Vagina (tissue), 2 donors: ENCODE measurements at places on chromosomes 1 and 21.

GRCh38 chr1:62128745-62129144 is 65.9 kb upstream of the L1TD1 start:
- no peak for DNase-seq

GRCh38 chr1:54695221-54695620 is 20.4 kb upstream of the TTC4 start:
- no peak for DNase-seq

- no peak for DNase-seq
Observed at GRCh38 chr1:163866564-163866963, 544.8 kb downstream of the NUF2 start.

DNA sequence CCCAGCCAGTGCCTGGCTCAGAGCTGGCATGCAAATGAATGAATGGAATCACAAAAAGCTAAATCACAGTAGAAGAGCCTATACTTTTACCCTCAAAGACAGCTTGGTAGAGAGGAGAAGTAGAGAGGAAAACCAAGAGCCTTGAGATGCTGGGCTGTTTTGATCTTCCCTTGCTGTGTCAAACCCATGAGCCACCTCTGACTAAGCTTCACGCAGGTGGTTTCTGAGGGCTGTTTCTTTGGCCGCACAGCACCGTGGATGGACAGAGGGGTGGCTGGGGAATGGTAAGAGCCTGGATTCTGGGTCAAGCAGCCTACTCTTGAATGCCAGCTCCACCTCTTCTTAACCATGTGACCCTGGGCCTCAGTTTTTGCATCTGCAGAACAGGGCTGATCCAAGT is 18.6 kb downstream of the ABCG1 start:
- no peak for DNase-seq

DNA sequence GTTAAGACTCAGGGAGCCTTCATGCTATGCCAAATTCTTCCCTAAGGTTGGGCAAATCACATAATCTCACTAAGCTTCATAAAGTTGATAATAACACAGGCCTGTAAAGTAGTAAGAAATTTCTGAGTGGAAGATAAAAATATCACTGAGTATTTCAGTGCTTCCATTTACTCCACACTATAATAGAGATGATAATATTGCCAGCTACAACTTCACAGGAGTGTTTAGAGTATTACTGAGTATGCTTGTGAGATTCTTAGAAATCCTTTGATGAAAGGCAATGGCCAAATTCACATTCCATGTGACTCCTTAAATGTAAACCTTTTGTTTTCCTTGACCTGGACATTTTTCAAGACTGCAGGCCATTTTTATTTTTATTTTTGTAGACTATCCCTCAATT is 10.4 kb downstream of the ITGB3BP start:
- DNase-seq = no peak

DNA sequence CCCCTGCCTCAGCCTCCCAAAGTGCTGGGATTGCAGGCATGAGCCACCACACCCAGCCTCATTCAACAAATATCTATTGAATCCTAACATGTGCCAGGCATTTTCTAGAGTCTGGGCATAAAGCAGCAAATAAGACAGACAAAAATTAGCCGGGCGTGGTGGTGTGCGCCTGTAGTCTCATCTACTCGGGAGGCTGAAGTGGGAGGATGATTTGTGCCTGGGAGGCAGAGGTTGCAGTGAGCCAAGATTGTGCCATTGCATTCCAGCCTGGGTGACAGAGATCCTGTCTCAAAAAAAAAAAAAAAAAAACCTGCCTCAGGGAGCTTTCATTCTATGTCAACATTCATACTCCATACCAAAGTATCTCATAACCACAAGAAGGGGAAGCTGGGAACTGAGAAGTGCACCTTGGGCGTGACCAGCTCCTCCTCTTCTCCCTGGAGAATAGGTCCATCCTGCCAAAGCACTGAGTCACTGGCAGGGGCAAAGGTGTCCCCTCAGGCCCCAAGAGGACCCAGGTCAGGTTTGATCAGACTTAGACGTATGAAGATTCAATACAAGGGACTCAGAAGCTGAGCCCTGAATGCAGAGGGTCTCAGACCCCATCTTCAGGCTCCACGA is 36.8 kb upstream of the PPP1R15B start:
- DNase-seq = no peak

DNA sequence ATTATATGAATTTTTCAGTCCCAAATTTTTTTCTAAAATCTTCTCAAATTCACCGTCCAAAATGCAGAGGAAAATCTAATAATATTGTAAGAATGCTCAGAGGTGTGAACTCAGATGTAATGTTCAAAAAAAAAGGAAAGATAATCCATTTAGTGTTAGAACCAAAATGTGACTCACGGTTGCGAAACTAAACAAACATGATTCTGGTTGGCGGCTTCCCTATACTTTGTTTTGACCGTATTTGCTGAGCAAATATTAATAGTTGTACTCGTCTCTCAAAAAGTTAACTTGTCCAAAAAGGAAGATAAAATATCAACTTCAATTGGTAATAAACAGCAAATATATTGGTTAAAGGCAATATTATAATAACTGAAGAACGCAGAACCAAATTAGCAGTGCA is 34.4 kb downstream of the ZSWIM5 start:
- no peak for DNase-seq

DNA sequence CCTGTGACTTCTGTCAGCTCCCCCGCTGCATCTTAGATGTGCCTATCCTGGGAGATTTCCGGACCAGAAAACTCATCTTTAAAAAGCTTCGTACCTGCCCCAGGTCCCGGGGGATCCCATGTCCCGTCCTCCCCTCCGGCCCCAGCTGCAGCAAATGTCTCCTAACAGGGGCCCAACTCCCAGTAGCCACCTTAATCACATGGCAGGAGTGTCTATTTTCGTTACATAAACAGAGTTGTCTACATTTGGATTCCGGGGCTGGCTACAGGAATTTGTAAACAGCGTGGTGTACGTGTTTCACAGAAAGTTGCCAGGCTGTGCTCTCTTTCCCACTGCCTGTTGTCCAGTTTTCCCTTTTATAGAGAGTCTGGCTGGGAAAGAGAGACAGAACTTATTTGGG is 17.9 kb upstream of the KCNE2 start:
- no peak for DNase-seq

DNA sequence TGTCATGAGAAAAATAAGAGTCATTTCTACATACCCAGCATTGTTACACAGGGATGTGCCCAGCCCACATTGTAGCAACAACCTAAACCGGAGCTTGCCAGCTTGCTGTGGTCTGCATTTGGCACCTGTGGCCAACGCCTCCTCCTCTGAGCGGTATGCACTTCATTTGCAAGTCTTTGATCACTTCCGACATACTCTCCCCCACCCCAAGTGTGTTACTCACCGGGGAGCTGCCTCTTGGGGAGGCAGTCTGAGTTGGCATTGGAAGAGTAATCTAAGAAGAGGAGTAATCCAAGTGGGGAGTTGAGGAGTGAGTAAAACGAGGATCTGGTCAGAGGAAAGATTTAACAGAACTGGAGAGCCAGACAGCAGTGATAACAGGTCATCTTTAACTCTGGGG is 3.8 kb downstream of the BCL9 start:
- DNase-seq = no peak

- DNase-seq = no peak
Observed at GRCh38 chr1:185017966-185018365, 27.4 kb upstream of the RNF2 start.

GRCh38 chr1:7613851-7614205 is 157.3 kb upstream of the VAMP3 start:
- DNase-seq = no peak

- DNase-seq = no peak
Observed at GRCh38 chr21:34200288-34200905, 127.0 kb downstream of the MRPS6 start.

- DNase-seq = no peak
Observed at GRCh38 chr21:45827302-45827692, 154.3 kb upstream of the COL6A1 start.

GRCh38 chr1:212858461-212859265 is 588 bp downstream of the FLVCR1 start:
- no peak for DNase-seq

DNA sequence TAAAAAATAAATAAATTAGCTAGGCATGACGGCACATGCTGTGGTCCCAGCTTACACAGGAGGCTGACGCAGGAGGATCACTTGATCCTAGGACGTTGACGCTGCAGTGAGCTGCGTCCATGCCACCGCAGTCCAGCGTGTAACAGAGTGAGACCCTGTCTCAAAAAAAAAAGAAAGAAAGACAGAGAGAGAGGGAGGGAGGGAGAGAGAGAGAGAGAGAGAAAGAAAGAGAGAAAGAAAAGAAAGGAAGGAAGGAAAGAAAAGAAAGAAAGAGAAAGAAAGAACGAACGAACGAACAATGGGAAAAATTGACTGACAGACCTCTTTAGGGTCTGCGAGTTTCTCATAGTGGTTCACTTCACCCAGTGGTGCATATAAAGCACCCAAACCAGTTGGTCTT is 97.8 kb upstream of the BMP8A start:
- no peak for DNase-seq

- DNase-seq = no peak
Observed at GRCh38 chr1:226255380-226255779, 31.9 kb downstream of the MIXL1 start.

DNA sequence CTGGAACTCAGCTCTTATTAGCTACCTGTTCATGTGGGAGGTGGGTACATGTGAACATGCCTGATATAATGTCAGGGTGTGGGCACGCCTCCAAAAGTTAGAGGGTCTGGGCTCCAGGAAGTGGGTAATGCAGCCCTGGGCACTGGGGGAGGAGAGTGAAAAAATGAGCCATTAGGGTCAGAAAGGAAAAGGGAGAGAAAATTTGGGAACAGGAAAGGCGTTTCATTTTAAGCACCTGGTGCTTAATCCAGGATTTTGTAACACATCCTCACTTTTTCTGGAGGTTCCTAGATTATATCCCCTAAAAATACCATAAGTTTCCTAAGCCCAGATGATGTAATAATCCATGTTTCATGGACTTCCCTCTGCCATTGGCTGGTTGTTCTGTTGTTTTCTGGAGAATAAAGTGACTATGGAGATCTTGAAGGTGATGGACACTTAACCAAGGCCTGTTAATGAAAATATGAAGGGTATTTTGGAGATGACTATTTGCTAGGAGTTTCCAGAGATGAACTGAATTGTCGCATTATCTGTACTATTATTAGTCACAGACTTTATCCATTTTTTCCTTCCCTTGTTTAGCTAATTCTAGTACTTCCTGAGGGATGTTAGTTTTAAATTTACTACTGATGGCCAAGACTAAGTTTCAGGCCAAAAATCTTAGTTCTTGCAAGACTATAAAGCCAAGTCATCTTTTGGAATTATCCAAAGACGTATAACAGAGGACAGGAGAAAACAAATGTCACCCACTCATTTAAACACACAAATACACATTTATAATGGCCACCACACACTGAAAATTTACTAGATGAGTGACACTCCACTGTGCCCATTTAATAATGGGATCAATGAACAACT is 24.4 kb upstream of the TARBP1 start:
- no peak for DNase-seq

DNA sequence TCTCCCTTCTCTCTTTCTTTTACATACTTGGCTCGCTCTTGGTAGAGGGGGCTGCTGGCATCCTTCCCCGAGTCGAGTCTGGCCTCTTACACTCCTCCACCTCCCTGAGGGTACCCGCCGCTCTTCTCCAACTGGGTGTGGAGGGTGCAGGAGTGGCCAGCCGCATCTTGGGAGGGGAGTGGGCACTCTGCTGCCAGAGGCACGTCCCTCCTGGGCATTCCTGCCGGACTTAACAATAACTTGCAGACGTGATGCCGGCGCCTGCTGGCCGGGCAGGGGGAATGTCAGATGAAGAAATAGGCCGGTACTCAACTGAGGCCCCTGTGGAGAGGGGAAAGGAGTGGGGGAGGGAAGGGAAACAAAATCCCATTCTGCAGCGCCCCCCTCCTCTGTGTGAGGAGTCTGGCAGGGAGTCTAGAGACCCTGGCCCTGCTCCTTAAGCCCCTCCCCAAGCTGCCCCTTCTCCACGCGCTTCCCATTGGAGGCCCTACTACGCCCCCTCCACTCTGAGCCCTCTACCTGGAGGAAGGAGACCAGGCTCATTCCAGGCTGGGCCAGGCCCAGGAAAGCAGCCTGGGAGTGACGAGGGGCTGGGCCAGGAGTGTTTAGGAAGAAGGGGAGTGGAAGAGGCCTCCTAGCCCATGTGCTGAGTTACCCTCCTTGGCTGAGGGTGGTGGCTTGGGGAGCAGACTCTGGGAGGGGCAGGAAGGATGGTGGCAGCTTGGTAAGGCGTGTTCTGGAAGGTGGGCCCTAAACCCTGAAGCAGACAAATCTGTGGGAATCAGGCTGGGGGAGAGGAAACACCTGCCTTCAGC is 1.8 kb downstream of the ATP2B4 start:
- DNase-seq = no peak

DNA sequence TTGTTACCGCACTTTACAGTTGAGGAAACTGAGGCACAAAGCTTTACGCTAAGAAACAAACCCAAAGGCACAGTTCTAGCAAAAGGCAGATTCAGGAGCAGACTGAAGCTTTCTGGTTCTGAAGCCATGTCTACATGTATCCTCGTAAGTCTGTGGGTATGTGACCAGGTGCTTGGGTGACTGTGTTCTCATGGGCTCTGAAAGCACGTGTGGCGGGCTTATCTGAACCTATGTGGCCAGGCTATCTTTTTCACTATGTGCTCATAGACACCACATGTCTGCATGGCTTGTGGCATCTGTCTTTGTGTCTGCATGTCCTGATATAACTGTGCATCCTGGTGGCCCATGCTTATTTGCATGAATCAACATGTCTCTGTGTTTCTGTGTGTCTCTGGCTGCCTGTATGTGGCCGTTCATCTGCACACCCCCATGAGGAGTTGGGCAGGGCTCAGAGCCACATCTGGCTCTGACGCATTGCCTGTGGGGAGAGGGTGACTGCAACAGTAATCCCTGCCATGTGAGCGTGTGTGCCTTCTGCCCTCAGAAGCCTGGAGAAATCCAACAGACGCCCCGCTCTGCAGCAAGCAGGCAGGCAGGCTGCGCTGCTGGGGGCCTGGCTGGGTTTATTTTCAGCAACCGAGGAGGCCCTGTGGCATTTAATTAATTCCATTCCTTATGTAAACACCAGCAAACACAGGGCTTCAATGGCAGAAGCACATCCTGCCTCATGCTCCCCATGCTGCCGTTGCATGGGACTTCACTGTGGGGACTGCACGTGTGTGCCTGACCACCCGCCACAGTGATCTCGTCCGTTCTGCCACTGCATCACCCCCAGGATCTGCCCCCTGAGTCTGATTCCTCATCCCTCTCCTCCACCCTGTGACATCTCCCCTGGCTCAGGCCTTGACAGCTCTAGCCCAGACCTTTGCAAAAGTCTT is 115.4 kb downstream of the TRABD2B start:
- no peak for DNase-seq

DNA sequence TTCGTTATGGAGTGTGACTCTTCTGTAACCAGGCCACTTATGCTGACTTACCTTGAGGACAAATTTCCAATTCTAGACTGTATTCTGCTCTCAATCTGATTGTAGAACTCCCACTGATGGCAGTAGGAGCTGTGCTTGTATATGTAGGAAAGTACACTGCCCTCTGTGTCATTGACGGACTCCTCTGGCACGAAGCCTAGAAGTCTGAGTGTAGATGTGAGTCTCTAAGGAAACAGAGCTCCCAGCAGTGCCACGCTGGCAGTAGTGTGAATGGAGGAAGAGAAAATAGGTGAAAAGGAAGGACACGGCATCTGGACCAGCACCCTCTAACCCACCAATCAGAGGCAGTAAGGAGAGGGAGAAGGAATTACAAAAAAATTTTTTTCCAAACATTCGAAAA is 130.4 kb upstream of the ADGRL2 start:
- DNase-seq = no peak
